Tibial nerve (tissue), 4 donors: ENCODE measurements at places on chromosomes 13 and 19.

DNA sequence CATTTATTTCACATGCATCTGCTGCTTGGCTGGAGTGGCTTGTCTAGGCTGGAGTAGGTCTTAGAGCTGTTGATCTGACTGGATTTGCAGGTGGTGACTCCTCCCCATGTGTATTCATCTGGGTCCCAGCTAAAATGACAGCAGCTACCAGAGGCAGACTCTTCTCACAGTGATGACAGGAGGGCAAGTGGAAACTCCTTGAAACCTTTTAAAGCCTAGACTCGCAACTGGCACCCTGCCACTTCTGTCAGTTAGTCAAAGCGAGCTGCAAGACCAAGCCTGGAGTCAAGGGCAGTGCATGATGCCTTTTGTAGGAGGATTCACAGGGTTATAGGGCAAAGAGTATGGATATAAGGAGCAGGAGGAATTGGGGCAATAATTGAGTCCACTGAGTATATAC lies 65.2 kb downstream of the TEX26 start:
- DNase-seq, result no peak

DNA sequence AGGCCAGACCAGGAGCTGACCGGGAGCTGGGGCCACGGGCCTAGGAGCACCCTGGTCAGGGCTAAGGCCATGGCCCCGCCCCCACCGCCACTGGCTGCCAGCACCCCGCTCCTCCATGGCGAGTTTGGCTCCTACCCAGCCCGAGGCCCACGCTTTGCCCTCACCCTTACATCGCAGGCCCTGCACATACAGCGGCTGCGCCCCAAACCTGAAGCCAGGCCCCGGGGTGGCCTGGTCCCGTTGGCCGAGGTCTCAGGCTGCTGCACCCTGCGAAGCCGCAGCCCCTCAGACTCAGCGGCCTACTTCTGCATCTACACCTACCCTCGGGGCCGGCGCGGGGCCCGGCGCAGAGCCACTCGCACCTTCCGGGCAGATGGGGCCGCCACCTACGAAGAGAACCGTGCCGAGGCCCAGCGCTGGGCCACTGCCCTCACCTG lies 6.6 kb downstream of the SPHK2 start:
- no peak for DNase-seq

DNA sequence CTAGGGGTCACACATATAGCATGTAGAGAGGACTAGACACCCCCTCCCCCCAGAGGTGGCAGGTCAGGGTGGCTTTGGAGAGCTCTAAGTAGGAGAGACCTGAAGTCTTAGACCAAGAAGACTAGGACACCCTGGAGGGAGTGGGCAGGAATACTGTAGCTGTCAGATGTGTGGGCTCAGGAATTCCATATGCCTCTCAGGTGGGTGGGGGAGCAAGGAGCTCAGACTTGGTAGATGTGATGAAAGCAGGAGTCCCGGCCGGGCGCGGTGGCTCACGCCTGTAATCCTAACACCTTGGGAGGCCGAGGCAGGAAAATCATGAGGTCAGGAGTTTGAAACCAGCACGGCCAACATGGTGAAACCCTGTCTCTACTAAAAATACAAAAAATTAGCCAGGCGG lies 1.6 kb downstream of the CRB3 start:
- DNase-seq, result no peak

DNA sequence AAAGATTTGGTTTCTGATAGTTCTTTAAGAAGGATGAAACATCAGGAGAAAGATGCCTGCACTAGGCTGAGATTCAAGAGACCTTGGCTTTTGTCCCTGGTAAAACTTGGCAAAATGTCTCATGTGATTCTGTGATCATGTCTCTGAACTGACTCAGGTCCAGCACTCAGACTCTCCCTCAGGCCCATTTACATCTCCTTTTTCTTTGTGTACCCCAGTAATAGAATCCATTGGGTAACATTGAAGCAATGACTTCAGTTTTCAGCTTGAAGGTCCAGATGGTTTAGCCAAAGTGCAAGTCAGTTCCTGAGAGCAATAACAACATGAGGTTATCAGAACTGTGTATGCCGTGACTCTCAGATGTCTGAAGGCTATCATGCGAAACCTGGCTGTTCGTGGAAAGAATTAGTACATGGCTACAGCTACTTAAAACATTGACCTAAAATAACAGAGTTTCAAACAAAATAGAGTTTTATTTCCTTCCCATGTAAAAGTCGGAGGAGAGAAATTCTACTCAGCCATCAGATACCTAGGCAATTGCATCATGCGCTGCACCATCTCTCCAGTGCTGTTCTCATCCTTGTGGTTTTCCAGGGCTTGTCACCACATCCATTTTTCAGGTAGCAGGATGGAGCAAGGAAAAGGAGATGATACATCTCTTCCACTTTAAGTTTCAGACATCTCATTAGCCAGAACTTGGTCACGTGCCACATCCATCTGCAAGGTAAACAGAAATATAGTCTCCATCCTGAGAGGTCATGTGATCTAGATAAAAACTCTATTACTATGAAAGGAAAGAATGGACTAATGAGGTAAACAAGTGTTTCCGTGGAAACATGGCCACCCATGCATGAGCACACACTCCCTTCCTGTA lies 117.3 kb downstream of the POSTN start:
- no peak for DNase-seq

- no peak for DNase-seq
Observed at GRCh38 chr13:31923134-31923763, 108.3 kb upstream of the FRY start.

DNA sequence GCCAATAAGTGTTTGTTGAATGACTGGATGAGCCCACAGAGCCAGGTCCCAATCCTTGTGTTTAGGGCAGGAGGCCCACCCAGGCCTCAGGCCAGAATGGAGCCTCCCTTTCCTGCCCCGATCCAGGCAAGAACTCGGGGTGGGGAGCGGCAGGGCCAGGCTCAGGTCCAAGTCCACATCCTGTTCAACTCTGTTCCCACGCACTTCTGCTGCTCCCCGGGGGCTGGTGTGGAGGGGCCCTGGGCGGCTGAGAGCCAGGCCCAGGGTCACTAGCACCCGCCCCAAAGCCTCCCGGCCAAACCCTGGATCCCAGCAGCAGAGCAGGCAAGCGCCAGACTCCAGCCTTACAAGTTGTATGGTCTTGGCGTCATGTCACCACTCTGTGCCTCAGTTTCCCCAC lies 8.0 kb downstream of the ANGPTL8 start:
- no peak for DNase-seq

DNA sequence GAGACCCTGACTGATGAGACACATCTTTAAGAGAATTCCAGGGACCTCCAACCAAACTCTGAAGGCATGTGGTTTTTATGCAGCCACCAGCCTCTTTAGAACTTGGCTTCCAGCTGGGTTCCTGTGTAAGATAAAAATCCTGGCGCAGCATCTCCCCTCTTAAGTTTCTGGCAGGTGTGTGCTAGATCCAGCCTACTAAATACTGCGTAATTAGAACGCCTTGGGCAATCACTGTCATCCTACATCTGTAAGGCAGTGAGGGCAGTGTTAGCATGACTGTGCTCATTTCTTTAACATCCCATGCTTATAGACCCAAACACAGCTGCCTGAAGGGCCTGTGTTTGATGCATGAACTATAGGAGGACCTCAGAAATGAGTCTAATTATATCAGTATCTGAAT lies 173.5 kb upstream of the OBI1 start:
- no peak for DNase-seq

- no peak for DNase-seq
Observed at GRCh38 chr19:34793565-34793964, 20.6 kb upstream of the ZNF599 start.

GRCh38 chr13:52736891-52737290 lies 2.7 kb downstream of the CNMD start:
- DNase-seq, result no peak
